B cell (primary cell): ENCODE measurements at places on chromosomes 12 and 14. TPM values are rescaled to one million over a fixed set of nuclear protein-coding genes. Genes with fewer than 3 reads are reported as not detected.

Gene MUCL1
- total RNA-seq = not detected in 2 replicates

GRCh38 chr12:109557805-109558204 lies 15.5 kb downstream of the MMAB start:
- DNase-seq = no peak

DNA sequence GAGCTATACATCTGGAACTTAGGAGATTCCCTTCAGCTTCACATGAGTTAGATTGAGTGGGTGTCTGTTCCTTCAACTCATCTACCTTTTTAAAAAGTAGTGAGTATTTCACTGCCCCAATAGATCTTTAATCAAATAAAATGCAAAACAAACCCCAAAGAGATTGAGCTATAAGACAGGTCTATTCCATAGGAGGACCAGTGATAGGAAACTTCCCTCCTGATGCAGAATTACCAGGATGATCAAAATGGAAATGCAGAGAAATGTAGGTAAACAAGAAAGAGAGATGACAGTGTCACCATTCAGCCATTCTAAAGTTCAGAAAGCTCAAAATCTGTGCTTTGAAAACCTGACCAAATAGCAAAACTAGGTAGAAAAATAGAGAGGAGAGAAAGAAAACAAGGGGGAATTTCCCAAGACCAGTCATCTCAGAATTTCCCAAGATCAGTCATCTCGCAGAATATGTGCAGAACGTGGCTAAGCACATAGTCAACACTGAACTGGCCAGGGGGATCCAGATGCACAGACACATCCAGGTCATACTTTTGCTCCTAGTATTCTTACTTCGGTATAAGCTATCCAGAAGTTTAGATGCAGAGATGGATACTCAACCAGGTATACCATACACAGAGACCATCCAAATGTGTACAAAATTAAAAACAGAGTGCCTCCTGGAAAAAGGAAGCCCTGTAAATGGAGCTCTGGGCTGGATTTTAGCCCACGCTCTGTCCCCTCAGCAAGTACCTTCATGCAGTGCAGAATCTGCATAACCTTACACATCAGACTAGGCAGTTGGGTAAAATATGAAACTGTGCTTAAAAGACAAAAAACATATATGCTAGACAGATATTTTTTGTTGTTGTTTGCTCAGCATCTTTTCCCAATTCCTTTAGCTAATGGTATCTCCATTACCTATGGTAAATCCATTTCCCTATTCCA lies 27.4 kb downstream of the SLC41A2 start:
- DNase-seq = no peak

Gene CIROP
- total RNA-seq = not detected in 2 replicates

Gene OR6C70
- not detected in 2 replicates for total RNA-seq

- DNase-seq = no peak
These were observed 52.2 kb upstream of the CRACR2A start for GRCh38 chr12:3805077-3805476.

Gene NRIP2
- not detected in 2 replicates for total RNA-seq

DNA sequence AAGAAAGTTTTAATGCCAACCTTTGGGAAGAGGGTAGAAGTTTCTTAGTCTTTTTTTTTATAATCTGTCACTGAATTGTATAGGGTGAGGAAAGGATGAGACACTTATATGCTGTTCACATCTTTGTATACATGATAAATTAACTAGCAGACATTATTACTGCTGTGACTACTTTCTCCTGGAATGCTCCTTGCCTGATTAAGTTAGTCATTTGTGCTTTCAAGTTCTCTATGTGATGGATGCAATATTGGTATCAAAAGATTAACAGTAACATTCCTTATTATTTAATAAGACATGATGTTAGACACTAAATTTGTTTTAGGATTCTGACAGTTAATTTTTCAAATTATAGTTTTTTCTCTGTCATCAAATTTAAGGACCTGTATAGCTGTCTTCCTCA lies 223.4 kb upstream of the GARIN2 start:
- no peak for DNase-seq

DNA sequence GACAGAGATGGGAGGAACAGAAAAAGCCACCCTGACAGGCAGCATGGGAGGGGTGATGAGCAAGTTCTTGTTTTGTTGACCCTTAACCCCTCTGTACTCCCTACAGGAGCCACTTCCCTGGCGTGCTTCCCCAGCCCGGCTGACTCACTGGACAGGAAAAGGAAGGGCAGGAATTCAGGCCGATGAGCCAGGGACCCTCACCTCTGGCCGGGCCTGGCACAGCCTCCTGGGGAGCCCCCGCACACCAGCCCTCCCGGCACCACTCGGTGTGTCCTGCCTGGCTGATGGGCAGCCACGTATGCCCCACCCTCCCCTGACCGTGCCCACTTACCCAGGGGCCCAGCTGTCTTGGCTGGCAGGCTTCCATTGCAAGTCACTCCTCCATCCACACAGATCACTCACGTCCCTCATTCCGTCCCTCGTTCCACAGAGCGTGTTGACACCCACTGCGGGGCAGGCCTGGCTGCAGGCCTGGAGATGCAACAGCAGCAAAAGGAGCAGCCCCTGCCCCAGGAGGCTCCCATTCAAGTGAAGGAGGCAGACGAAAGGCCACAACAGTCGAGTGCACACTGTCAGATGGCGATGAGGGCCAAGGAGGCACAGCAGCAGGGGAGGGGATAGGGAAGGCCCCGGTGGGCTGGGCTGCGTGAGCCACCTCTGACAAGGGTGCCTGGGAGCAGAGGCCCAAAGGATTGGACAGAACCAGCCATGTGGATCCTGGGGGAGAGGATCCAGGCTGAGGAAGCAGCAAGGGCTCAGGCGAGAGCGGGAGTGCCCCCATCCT lies 19.7 kb upstream of the CD9 start:
- DNase-seq = no peak

DNA sequence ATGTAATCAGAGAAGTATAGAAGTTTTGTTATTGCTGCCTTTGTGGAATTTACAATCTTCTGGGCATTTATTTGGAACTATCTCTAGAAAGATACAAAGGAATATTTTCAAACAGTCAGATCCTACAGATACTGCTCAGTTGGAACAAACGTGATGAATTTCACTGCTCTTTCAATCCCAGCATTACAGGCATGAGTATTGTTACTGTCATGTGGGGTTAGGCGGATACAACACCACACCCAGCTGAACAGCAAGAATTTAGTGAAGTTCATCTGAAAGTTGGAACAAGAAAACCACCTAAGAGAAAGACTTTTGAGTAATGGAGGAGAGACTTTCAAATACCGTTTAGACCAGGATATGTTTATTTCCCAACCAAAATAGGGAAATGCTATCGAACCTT lies 123.3 kb upstream of the PLXNC1 start:
- no peak for DNase-seq

- DNase-seq = peak; percentile 55
These were observed 18.7 kb upstream of the CTDSP2 start for GRCh38 chr12:57865084-57865751.

DNA sequence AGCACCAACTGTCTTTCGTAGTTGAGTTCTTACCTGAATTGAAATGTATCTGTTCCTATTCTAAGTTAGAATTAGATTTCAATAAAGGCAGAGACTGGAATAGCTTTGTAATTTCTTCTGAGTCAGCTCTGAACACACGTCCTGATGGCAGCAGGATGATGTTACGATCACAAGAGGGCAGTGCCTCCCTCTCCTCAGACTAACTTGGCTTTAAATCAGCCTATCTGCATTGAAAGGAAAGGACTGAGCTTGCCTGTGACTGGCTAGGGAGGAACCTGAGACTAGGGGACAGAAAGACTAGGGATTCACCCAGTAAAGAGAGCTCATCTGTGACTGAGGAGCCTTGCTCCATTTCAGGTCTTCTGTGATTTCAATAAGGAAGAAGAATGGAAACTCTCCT lies 323.7 kb upstream of the OR4E1 start:
- no peak for DNase-seq

DNA sequence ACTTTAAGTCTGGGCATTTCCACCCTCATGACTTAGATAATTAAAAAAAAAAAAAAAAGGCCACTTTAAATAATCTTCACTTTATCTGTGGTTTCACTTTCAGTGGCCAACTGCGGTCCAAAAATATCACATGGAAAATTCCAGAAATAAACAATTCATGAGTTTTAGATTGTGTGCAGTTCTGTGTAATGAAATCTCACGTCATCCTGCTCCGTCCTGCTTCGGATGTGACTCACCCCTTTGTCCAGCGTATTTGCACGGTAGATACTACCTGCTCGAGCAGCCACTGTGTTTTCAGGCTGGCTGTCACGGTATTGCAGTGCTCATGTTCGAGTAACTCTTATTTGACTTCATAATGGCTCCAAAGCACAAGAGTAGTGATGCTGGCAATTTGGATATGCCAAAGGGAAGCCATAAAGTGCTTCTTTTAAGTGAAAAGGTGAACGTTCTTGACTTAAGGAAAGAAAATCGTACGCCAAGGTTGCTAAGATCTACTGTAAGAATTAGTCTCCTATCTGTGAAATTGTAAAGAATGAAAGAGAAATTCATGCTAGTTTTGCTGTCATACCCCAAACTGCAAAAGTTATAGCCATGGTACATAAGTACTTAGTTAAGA lies 2.4 kb downstream of the E2F7 start:
- DNase-seq = peak; percentile 27

DNA sequence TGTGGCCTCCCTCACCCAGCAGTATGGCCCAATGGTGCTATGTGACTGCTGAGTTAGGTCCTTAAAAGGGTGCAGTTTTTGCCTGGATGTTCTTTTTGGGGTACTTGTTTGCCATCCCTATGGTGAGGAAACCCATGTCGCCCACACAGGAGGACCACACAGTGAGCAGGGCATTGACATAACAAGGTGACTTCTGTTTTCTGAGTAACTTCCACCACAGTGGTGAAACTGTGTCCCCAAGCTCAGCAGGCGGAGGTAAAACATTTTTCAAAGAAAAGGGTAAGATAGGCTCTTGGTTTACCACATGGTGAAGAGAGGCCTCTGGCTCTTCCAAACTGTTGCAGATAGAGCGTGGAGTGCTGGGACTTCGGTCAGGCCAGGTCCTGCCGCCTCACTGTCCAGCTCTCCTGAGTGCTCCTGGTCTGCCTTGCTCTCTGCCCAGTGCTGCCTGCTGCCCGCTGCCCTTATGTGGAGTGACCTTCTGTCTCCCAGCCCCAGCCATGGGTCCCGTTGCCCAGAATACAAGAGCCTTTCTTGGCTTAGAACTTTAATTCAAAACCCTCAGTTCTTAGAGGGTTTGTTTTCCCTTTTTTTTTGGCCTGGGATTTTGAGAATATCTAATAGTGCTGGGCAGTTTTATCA lies 54.0 kb downstream of the TRAF3 start:
- DNase-seq = no peak

Gene ZCCHC8
- total RNA-seq = 56.2 and 57.0 TPM in 2 replicates

DNA sequence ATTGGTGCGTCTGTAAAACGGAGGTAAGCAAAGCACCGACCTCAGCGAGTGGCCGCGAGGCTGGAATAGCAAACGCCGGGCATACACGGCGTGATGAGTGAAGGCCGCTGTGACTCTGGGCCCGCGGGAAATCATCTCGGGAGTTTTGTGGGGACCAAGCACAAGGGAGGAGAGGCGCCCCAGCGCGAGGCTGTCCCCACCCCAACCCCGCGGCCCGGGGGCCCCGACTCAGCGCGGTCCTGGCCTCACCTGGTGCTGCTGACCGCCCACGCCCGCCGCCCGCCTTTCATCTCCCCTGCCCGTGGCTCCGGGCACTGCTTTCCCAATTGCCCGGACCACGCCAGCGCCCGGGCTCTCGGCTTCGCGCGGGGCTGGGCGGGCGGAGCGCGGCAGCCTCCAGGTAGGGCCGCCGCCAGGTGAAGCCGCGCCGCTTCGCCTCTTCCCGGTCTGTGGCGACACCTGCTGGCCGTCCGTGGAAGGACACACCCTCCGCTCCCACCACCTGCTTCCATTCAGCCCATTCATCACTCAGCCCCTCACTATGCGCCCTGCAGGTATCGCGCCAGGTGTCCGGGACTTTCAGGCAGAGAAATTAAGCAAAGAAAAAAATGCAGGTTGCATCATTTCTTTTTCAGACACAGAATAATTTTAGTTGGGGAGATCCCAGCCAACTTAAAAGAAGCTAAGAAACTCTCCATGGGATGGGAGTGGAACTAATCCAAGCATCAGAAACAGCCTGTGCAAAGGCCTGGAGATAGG lies 360.4 kb downstream of the MED13L start:
- peak; percentile 72 for DNase-seq

DNA sequence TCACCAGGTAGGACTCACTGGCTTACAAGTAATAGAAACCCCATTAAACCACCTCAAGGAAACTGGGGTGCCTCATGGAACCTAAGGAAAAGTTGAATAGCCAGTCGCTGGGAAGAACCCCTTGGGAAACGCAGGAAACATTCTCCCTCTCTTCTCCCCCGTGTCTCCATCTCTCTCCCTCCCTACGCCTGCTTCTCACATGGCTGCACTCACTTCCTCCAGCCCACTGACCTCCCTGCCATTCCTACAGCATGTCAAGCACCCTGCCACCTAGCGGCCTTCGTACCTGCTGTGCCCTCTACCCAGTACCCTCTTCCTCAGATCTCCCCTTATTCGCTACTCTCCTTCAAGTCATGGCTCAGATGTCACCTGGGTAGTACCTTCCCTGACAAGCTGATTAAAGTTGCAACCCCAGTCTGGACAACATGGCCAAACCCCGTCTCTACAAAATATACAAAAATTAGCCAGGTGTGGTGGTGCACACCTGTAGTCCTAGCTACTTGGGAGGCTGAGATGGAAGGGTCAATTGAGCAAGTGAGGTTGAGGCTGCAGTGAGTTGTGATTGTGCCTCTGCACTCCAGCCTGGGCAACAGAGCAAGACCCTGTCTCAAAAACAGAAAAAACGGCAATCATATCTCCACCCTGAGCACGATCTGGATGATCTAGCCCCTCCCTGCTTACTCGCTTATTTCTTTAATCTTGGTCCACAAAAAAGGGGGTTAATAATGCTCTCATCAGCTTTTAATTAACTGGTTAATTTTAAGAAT lies 6.4 kb upstream of the DTX1 start:
- DNase-seq = peak; percentile 60

DNA sequence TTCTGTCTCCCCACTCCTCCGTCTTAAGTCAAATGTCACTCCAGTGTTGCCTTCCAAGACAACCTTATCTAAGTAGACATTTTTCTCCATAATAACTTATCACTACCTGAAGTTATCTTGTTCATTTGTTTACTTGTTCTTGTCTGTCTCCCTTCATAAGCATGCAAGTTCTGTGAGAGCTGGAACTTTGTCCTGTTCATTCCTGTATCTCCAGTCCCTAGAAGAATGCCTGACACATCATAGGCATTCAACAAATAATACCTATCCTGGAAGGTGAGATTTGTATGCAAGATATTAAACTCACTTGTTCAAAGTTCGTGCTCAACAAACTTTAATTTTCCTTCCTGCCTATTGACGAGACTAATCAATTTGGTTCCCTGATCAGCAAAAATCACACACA lies 5.7 kb upstream of the MIA2 start:
- DNase-seq = no peak

Gene GABARAPL1
- total RNA-seq = 11.9 and 12.0 TPM in 2 replicates

GRCh38 chr12:31861360-31861759 lies 97.9 kb upstream of the RESF1 start:
- no peak for DNase-seq
